DMS 273 treated with DMSO at 0.1 percent for 48 hours (cell line): ENCODE measurements at places on chromosomes 2 and 18.

DNA sequence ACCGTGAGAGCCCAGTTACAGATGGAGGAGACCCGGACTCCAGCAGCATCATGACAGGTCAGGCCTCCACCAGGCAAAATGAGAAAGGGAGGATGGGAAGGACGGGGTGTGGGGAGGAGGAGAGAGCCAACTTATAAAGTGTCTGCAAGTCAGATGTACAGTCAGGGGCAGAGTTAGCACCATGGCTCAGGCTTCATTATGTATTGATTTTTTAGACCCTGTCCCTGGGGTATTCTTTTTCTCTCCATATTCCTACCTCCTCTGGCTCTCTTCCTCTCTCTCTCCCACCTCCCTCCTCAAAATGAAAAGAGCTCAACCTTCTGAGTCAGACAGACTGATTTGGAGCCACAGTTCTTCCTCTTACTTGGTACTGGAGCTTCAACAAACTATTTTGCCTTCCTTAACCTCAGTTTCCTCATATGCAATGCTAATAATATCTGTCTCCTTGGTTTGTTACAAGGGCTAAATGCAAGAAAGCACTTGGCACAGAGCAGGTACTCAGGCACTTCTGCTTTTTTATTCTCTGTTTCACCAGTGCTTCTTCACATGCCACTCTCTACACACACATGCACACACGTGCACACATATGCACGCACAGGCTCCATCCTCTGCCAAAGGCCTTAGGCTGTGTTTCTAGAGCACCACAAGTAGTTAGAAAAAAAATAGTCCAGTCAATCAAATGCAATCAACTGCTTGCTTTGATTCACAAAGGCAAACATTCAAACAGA is 92.3 kb upstream of the PKDCC start:
- no peak for DNase-seq

DNA sequence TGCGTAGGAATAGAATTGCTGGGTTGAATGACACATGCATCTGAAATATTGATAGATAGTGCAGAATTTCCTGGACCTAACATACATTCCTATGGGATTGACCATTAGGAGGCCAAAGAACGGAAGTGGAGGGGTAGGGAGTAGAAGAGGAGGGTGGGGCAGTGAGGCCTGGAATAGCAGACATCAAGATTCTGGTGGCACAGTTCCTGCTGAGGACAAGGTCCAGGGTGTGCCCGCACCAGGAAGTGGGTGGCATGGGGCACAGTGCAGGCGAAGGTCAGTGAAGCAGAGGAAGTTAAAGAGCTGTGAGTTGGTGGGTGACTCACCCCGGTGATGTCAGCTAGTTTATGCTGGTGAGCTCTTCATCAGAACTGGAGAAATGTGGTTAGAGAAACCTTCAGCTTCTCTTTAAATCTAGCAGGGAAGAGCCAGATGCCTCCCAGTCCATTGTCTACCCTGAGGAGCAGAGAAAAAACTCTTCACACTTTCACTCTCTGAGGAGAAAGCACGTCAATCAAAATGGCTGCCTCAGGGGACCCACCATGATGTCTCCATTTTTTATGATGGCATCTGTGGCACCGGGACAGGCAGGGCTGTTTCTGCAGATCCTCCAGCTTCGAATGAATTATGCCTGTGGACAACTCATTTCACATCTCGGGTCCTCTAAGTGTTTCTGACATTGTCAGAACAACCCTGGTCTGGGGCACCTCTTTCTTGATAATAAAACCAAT is 55.9 kb upstream of the CTLA4 start:
- no peak for DNase-seq

- DNase-seq, result no peak
Observed at GRCh38 chr2:241463276-241464135, 44.9 kb downstream of the STK25 start.

DNA sequence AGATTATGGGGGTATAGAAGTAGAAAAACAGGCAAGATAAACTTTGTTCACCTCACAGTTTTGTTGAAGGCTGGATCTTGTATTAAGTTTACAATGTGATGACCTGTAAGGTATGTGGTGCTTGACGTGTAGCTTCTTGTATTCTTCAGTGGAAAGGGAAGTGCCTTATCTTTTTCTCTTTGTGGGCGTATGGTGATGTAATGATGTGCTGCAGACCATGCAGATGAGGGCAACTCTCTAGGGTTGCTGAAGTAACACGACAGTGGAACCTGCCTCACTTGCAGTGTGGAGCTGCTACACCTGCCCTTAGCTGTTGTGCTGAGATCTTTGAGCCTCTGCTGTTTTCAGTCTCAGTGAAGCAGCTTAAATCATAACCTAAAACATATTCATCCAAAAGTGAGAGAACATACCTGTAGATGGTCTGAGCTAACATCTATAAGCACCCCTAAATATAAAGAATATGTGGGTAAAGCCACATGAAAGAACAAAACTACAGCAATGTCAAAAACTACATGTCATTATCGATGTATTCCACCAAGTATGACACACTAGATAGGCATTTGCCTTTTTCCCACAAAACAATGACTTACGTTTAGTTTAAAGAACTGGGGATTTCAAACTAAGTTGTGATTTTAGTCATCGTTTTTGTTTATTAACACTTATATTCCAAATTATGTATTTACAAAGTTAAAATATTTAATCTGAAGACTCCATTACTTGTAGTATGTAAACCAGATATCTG is 1144.1 kb downstream of the CNTNAP5 start:
- DNase-seq, result no peak

DNA sequence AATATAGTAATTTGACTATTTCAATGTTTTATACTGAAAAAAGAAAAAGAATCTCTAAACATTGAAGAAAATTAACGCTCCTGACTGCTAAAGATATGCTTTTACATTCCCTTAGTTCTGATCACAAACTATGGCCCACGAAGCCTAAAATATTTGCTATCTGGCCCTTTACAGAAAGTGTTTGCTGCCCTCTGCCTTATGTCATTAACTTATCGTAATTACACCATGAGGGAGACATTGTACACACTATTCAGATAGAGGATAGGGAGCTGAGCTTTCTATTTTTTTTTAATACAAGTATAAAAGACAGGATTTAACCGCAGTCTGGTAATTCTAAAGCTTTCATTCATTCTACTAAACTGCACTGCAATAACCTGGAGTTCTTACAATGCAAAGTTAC is 393.1 kb upstream of the DCC start:
- no peak for DNase-seq

DNA sequence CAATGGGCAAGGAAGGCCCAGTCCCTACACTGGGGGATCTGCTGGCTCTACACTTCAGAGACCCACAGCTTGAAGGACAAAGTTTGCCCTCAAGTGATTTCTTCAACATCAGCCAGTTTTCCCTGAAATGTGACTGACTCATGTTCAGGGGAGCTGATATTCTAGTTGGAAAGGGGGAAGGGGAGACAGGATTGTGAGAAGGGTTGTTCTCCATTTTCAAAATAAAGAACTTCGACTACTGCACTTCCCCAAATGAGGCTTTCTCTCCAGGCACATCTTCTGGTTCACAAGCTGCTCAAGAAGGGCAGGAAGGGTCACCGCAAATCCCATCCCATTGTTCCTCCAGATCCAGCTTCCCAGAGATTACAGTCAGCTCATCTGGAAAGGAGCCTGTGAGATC is 117.6 kb downstream of the BCL2L11 start:
- DNase-seq, result no peak

DNA sequence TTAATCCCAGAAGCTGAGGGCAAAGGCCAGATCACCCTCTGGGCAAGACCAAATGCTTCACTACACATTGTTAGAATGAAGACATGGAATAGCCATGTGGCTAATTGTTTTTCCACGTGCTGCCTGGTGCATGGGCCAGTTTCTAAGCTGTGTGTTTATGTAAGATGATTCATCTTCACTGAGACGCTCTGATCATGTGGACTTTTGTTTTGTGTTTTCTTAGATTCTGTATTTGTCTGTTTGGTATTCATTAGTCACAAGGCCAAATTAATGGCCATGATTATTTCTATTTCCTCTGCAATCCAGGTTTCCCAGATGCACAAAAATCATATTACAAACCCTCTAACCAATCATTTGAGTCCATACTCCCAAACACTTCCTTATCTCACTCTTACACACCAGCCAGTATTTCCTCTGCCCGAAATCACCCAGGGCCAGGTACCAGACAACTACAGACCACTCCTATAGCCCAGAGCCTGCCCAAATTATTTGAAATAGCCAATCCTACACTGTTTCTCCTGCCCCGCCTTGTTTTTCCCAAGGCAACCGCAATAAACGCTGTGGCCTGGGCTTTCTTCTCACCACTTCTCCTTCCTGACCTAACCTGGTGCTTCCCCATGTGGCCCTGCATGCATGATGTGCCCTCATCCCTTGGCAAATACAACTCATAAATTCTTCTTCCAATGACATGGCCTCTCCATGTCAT is 94.2 kb upstream of the SP3 start:
- no peak for DNase-seq

DNA sequence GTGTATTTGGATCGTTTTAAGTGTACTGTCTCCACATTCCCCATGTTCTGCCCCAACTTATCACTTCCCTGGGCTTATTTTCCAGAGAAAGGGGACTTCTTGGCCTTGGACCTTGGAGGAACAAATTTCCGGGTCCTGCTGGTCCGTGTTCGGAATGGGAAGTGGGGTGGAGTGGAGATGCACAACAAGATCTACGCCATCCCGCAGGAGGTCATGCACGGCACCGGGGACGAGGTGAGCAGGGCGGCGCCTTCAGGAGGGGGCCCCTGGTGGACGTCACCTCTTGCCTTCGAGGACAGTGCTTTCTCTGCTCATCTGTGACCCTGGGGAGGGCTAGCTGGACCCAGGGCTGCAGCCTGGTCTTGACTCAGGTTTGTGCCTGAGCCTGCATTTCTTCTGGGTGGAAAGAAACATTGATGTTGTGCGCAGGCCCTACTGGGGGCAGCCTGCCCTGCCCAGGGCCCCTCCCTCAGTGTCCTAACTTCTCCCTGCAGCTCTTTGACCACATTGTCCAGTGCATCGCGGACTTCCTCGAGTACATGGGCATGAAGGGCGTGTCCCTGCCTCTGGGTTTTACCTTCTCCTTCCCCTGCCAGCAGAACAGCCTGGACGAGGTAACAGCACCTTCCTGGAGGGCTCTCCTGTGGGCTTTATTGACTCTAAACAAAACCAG is 47.8 kb downstream of the HK2 start:
- DNase-seq, result no peak

DNA sequence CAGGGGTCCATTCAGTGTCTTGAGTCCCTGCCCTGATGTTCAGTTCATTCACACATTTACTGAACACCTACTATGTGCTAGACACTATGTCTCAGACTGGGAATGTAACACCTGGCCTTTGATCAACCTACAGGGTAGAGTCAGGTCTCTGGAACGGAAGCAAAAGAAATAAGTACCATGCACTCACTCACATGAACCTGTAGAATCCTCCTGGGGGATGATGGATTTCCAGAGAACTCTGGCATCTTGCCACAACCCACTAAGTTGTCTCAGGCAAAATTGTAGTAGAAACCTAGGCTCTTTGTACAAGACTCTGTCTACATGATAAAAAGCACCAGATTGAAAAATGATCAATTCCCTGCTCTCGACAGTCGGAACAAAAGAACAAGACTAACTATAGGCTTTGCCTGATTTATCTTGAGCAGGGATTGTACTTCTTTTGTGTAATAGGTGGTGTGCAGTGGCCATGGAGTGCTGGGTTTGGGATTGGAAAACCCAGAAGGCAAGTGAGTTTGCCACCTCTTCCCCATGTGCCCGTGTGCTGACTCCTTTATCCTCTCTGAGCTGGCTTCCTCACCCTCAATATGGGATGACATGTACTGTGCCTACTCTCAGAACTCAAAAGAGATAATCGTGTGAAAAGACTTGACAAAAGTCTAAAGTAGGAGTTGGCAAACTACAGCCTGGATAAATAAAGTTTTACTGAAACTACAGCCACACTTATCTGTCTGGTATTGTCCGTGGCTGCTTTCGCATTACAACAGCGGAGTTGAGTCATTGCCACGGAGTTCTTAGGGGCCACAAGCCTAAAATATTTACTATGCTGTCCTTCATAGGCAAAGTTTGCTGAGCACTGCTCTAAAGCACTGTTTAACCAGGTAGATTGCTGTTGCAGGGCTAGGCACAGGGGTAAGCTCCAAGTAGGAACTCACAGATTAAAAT is 4.4 kb downstream of the CAPN14 start:
- DNase-seq, result no peak

GRCh38 chr2:232280341-232280740 is 98.2 kb upstream of the ALPP start:
- no peak for DNase-seq

DNA sequence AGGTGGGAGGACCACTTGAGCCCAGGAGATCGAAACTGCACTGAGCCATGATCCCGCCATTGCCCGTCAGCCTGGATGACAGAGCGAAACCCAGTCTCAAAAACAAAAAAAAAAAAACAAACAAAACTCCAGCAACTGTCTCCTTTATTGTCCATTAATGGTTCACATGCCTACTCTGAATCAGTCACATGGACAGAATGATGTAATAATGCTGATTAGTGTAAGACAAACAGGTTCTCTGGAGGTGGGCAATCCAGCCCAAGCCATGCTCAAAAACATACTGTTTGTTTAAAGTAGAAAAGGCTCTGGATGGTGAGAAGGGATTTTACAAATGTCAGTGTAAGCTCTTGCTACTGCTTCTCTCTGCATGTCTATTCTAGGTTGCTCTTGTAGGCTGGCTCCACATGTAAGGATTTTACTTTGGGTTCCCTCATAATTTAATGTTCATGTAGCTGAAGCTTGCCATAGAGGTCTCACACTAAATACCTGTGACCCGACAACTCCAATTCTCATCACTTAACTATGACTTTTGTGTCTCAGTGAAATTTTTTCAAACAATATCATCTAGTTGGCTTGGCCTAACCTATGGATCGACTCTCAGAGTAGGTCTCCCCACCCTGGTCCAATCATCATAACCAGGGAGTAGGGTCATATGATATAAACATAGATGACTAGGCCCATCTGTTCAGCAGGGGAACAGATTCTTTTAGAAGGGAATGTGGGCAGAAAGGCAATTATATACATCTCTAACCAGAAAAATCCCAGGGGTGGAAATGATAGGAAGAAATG is 83.9 kb upstream of the SLC39A10 start:
- no peak for DNase-seq

GRCh38 chr2:129059476-129059875 is 740.8 kb upstream of the HS6ST1 start:
- no peak for DNase-seq

GRCh38 chr18:49839012-49839411 is 25.7 kb upstream of the ACAA2 start:
- DNase-seq, result no peak

DNA sequence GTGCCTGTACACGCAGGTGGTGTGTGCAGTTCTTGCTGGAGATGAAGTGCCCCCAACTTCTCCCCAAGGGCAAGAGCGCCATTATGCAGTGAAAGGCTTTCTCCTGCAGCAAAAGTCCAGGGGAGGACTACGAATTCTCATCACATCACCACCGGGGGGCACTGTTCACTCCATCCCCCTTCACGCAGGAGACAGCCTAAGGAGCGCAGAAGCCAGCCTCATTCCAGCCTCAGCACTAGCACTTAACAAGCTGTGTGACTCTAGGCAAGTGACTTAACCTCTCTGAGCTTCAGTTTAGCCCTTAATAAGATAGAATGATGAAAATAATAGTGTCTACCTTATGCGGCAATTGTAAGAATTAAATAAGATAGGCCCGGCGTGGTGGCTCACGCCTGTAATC is 32.3 kb downstream of the DNMT3A start:
- no peak for DNase-seq

GRCh38 chr2:41111836-41112627 is 660.1 kb upstream of the SLC8A1 start:
- no peak for DNase-seq
